ENCODE measurements at places on chromosomes 3 and 15. TPM values are rescaled to one million over a fixed set of nuclear protein-coding genes. Genes with fewer than 3 reads are reported as not detected.

DNA sequence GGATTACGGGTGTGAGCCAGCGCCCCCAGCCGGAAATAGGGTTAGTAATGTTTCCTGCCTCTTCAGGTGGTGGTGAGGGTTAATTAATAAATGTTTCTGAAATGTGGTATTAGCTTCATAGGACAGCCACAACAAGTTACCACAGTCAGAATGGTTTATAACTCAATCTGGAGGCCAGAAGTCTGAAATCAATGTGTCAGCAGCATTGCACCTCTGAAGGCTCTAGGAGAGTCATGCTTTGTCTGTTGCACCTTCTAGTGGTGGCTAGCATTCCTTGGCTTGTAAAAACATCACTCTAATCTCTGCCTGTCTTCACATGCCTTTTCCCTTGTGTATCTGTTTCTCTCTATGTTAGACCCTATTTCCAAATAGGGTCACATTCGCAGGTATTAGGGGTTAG, 7.8 kb upstream of the RPSA start:
- no peak for DNase-seq

GRCh38 chr15:65305150-65305758, 777 bp downstream of the RNU5B-1 start:
- no peak for DNase-seq

- DNase-seq = no peak
Measured at GRCh38 chr3:172138792-172139507, 99.6 kb downstream of the FNDC3B start.

DNA sequence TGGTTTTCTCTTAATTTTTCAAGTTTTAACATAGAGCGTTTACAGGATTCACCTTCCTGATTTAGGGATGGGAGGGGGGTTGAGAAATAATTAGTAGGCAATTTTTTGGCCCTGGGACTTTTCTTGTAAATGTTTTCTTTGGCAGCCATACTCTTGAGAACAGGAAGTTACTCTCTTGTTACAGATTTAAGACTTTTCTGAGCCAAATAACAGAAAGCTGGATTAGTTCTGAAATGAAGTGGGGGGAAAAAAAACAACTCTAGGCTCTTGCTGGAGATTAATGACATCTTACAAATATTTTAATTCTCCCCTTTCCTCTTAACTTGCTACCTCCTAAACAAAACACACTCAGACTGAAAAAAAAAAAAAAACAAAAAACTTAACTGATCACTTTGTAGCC, 13.8 kb upstream of the POLR2M start:
- DNase-seq = no peak

GRCh38 chr15:56732135-56732885, 999 bp downstream of the ZNF280D start:
- no peak for DNase-seq

Gene LDHAL6B
- total RNA-seq = not detected
